Naive thymus-derived CD8-positive, alpha-beta T cell (primary cell): ENCODE measurements at places on chromosomes 12 and 14.
A peak's percentile ranks its signal among the peaks of the same experiment; 100 is the strongest.

- no peak for DNase-seq
Measured at GRCh38 chr12:76967181-76967885, 88.5 kb upstream of the CSRP2 start.

- DNase-seq, result no peak
Measured at GRCh38 chr14:44657696-44658388, 150.8 kb upstream of the FSCB start.

GRCh38 chr12:92272061-92272964, 126.7 kb upstream of the BTG1 start:
- DNase-seq, result no peak

- DNase-seq, result no peak
Measured at GRCh38 chr14:91363776-91364523, 53.7 kb downstream of the CCDC88C start.

DNA sequence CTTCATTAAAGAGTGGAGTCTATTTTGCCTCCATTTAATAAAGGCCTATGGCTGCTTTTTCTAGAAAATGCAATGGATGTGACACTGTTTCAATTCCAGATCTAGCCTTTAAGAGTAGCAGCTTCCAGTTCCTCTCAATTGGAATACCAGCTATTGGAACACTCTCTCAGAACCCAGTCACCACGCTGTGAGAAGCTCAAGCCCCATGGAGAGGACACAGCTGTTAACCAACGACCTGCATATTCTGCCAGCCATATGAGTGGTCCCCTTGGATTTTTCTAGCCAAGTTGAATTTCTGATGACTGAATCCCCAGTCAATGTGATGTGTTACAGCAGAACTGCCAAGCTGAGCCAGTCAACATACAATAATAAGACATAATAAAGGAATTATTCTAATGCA, 131.8 kb downstream of the TMTC3 start:
- no peak for DNase-seq

GRCh38 chr14:32597771-32598170, 268.7 kb downstream of the AKAP6 start:
- no peak for DNase-seq

DNA sequence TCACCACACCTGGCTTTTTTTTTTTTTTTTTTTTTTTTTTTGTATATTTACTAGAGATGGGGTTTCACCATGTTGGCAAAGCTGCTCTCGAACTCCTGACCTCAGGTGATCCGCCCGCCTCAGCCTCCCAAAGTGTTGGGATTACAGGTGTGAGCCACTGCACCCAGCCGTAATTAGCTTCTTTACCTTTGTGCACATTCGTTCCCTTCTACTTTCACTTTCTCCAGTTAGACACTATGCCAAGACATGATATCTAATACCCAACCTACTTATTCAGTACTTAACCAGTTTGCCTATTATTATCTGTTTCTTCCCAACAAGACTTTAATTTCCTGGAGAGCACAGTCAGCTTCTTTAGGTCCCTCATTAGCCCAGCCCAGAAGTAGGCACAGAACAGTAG, 5.3 kb downstream of the STYK1 start:
- peak; percentile 30 for DNase-seq

- DNase-seq, result no peak
Measured at GRCh38 chr12:51884676-51885229, 3.1 kb upstream of the ANKRD33 start.
